NCI-H446 treated with DMSO at 0.1 percent for 48 hours (cell line): ENCODE measurements at places on chromosomes 16 and 17.
A peak's percentile ranks its signal among the peaks of the same experiment; 100 is the strongest.

DNA sequence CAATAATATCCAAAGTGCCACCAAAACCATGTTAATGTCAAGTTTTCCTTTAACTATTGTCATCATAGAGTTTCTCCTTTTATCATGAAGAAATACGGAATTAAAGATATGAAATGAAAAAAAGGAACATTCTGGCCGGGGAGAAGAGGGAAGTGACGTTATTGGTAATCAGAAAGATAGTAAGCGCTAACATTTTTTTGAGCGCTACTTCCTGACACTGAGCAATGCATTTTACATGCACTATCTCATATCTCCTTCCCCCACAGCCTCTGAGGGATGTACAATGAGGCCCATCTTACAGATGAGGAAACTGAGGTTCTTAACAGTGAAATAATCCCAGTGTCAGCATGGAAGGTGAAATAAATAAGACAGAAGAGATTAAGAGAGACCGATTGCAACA, 410.9 kb downstream of the SOX9 start:
- DNase-seq: no peak

GRCh38 chr16:56935201-56935600, 3.3 kb downstream of the HERPUD1 start:
- no peak for DNase-seq

- DNase-seq: no peak
Measured at GRCh38 chr17:50905460-50905803, 39.3 kb upstream of the TOB1 start.

GRCh38 chr17:9981344-9981915, 76.4 kb upstream of the RCVRN start:
- no peak for DNase-seq

DNA sequence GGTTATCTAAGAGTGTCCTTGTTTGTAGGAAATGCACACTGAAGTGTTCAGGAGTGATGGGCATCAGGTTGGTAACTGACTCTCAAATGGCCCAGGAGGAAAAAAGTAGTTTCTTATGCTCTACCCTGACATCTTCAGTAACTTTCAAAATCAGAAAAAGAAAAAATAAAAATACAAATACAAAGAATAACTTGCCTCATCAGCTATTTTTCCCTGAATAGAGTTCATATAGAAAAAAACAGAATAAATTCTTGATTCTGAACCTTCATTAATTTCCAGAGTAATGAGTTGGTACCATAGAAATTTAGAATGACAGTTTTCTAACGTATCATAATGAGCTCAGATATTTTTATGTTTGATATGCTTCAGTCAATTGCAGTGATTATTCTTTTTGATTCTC, 27.2 kb upstream of the HYDIN start:
- no peak for DNase-seq

DNA sequence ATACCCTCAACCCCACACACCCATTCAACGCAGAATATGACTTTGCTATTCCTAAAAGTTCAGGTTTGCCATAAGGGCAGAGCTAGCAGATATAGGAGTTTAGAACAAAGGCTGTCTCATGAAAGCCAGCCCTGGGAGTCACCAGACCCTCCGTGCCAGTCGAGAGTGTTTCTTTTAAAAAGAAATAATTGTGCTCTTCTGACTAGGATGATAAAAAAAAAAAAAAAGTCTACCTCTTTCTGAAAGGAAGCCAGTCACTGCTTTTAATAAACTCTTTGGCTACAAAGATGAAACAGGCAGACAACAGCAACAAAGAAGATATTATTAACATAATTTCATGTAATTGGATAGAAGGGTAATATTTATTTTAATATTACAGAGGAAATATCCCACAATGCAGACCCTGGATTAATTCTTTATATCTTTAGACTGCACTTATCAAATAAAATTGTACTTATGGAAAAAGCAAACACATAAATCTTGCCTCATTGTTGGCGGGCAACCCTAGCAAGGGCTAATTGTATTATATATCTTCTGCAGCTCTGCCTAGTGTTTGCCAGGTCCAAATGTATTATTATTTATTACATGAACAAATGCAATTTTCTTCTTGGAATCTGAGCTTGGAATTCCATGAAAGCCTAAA, 277.5 kb upstream of the DYNLRB2 start:
- no peak for DNase-seq

DNA sequence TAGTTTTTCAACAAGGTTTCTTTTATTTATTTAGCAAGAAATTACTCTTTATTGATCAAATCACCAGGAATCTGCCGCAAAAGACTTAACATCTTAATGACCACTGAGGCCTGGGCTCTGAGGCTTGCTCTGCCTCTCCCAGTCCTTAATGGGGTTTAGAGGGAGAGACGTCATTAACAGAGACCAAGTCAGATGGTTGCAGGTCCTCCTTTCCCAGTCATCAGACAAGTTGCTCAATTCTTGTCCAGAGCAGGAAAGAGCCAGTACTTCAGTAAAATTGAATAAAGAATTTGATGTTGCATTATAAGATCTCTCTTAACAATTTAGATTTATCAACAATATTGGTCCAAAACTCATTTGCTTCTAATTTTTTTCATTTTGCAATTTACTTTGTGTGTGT, 2.0 kb downstream of the SEPHS2 start:
- DNase-seq: no peak

DNA sequence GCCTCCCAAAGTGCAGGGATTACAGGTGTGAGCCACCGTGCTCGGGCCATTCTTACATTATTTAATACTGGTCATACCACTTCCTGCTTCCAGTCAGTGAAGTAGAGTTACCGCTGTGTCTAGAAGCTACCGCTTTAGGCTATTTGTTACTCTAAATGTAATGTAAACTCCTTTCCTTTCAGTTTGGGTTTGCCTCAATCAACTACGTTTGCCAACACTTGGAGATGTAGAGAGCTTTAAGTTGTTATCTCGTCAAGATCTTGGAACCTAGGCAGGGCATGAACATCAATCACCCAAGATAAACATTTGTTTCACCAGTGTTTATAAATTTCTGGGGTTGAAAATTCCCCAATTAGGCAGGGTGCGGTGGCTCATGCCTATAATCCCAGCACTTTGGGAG, 275.9 kb downstream of the STX8 start:
- no peak for DNase-seq

DNA sequence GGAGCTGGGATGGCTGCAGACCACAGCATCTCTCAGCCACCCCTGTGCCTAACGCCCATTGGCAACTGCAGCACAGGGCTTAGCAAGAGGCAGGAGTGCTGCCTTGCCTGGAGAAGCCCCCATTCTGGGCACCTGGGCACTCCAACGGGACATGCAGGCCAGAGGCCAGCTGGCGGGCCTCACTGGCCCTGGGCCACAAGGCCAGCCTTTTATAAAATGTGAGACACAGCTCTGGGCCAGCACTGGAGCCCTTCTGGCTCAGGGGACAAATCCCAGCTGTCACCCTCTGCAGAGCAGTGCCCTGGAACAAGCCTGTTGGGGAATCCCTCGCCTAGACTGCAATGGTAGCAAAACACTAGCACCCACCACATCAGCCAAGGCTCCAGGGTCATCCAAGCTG, 171.8 kb downstream of the WSCD1 start:
- DNase-seq: peak; percentile 29

DNA sequence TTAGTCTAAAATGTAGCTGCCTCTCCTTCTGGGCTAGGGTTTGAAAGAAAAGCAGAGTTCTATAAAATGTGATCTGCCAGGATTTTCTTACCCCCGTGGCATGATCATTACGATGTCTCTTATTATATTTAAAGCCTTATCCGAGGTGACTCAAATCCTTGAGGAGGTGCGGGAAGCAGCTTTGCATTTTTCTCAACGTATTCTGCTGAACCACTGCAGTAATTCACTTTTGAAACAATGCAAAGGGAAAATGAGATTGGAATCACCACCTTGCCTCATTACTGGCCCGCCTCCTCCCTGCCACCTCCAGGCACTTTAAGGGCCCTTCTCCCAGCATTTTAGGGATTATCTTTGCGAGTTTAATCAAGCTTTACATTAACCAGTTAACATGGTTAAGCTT, 9.7 kb upstream of the NOG start:
- no peak for DNase-seq
